Small intestine (tissue), 16 donors: ENCODE measurements at places on chromosomes 12 and 14.

GRCh38 chr14:95200404-95200803 lies 43.1 kb upstream of the DICER1 start:
- DNase-seq: no peak

DNA sequence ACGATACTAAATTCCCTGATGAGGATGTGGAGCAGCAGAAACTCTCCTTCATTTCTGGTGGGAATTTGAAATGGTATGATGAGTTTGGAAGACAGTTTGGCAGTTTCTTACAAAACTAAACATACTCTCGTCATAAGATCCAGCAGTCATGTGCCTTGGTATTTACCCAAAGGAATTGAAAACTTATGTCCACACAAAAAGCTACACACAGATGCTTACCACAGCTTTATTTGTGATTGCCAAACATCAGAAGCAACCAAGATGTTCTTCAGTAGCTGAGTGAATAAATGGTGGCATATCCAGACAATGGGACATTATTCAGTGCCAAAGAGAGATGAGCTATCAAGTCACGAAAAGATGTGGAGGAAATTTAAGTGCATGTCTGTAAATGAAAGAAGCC lies 10.7 kb upstream of the APOLD1 start:
- DNase-seq: no peak

DNA sequence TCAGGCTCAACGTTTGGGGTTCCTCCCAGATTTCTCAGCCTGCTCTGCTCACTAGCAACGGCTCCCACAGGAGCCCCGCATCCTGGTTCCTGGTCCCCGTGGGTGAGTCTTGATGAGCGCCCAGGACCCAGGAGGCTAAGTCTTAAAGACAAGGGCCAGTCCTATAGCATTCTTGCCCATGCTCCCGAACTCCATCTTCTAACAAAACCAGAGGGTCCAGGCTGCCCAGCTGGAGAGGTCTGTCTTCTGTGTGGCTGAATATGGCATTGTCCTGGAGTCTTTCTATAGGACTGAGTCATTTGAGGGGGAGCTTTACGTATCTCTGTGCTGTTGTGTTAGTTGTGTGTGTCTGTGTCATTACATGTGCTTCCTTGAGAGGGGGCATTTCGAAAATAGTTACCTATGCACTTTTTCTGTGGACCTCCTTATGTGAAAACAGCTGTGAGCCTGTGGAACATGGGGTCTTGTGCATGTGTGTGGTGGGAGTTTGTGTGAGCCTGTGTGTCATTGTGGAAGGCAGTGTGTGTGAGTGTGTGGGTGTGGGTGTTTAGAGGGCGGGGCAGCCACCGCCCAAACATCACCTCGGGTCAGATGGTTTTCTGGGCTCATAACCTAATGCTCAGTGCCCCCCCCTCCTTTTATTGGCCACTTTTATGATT lies 9.1 kb upstream of the TBX5 start:
- DNase-seq: no peak

- DNase-seq: no peak
These were observed 29.8 kb upstream of the STRAP start for GRCh38 chr12:15852383-15852782.

- no peak for DNase-seq
These were observed 5.6 kb downstream of the KRR1 start for GRCh38 chr12:75505706-75506312.

- DNase-seq: peak; percentile 62
These were observed 2.8 kb downstream of the PIANP start for GRCh38 chr12:6697584-6698351.

DNA sequence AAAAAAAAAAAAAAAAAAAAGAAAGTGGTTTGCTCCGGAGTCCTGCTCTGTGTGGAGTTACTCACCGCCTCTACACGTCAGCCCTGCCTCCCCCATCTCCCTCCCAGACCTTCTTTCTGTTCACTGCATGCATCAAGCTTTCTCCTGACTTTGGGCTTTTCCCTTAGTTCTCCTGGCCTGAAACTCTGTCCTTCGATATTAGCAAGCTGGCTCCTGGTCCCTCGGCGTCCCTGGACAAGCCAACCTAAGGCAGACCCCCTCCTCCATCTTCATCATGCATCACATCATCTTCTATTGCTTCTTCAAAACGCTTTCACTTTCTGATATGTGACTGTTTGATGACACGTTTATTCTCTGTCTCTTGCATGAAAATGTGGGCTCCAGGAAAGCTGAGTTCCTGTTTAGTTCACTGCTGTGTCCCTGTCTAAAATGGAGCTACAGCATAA lies 40.6 kb downstream of the SLC15A4 start:
- no peak for DNase-seq

GRCh38 chr14:51597261-51598001 lies 54.3 kb upstream of the FRMD6 start:
- no peak for DNase-seq

DNA sequence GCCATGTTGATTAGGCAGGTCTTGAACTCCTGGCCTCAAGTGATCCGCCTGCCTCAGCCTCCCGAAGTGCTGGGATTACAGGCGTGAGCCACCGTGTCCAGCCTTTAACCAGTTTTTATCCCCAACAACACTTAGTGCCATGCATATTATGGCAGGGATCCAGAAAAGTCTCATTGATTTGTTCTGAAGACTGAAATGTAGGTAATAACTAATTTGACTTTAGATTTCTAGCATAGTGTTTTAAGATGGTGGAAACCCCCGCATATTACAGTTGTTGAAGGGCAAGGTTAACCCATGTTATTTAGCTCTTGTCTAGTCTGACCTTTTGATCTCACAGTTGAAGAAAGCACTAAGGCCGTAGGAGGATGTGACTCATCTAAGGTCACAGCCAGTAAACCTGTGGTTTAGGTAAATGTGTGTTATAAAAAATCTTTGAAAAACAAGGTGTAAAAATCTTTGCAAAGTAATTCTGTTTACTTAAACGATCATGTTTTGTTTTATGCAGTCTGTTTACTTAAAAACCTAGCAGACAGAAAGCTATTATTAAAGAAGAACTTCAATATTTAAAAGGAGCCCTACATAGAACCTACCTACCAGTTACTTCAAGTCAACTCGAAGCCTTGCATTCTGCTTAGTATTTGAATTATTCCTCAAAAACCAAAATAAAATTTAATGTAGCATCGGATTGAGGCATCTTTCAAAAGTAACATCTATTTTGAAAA lies 24.8 kb downstream of the BICDL1 start:
- DNase-seq: no peak

DNA sequence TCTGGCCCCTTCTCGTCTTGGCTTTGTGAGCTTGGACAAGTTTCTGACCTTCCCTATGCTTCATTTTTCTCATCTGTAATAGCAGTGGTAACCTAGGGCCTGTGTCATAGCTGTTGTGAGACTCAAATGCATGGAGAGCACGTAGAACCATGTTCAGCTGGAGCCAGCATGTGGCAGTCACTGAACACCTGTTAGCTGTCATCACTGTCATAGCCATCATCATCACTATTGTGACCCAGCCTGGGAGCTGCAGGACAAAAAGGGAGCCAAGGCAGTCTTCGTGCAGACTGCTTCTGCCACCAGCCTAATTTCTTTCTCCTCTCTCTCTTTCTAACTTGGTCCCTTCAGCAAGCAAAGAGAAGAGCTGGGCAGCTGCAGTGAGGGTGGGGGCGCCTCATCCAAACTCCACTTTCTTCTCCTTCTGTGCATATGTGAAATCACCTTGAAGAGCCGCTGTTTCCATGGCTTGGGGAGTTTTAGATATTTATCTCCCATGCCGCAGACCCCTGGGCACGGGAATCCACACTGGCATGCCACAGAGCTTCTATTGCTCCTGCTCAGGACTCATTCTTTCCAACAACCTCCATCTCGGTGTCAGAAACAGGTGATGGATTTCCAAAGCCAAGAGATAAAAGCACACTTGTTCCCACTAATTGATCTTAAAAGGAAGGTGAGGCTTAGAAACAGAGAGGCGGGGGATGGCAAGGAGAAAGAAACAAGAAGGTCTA lies 87.0 kb downstream of the SRRM4 start:
- no peak for DNase-seq

- DNase-seq: no peak
These were observed 13.7 kb upstream of the OR10AD1 start for GRCh38 chr12:48216785-48217184.

DNA sequence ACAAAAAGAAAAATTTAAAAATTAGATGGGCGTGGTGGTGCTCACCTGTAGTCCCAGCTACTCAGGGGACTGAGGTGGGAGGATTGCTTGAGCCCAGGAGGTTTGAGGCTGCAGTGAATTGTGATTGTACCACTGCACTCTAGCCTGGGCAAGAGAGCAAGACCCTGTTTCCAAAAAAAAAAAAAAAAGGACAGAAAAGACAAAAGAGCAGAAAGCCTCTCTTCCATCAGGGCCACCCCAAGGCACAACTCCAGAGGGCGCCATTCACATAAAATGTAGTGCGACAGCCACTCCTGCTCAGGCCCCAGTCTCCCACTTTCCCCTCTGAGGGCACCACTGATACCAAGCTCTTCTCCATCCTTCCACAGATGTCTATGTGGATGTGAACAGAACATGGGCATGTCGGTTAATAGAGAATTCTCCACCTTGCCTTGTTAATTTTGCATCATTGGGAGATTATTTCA lies 41.8 kb downstream of the DGLUCY start:
- no peak for DNase-seq

DNA sequence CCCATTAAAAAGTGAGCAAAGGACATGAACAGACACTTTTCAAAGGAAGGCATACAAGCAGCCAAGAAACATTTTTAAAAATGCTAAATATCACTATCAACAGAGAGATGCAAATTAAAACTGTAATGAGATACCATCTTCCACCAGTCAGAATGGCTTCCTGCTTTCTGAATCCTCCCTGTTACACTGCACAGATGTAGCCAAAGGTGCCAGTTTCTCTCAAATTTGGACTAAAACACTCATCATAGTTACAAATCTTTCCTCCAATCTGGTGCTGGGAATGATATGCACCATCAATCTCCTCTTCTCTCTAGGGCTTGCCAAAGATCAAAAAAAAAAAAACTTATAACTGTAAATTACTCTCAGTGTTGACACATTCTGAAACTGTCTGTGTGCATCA lies 311.8 kb upstream of the CLEC14A start:
- no peak for DNase-seq
